H7 (cell line): ENCODE measurements at places on chromosomes 7 and 10. TPM values are rescaled to one million over a fixed set of nuclear protein-coding genes. Genes with fewer than 3 reads are reported as not detected.

- DNase-seq: no peak
These were observed 62.3 kb upstream of the FAM133B start for GRCh38 chr7:92652536-92652935.

DNA sequence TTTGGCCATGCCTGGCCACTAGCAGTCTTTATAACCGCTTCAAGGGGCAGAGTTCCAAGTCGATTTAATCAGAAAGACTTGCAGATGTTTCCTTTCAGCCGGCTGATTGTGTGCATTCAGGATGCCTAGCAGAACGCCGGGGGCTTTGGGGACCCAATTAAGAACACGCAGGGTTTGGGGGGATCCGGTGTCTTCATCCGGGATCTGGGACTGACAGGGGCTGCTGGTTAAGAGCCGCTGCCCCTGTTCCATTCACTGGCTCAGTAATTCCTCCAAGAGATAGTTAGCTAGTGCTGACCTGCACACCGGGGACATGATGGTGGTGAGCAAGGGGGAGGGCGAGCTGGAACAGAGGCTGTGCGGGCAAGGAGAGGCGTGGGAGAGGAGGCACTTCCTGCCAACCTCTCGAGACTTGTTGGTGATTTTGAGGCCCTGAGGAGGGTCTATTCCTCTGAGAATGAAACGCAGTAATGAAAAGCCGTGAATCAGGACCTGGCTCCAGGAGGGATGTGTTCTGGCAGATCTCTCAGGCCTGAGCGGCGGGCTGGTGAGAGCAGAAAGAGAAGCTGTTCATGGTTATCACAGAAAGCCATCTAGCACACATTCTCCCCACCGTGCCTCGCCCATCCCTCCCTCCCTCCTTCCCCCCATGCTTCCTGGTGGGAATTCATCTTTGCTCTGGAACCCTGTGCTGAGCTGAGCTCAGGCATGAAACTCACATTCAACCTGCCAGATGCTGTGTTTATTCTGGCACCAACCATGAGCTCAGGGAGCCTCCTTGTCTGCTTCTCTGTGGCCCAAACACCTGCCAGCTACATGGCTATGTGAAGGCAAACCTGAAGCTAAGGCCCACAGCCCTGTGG is 152.0 kb downstream of the CCDC3 start:
- DNase-seq: no peak

GPR15LG gene
- total RNA-seq: not detected in 2 replicates

DNA sequence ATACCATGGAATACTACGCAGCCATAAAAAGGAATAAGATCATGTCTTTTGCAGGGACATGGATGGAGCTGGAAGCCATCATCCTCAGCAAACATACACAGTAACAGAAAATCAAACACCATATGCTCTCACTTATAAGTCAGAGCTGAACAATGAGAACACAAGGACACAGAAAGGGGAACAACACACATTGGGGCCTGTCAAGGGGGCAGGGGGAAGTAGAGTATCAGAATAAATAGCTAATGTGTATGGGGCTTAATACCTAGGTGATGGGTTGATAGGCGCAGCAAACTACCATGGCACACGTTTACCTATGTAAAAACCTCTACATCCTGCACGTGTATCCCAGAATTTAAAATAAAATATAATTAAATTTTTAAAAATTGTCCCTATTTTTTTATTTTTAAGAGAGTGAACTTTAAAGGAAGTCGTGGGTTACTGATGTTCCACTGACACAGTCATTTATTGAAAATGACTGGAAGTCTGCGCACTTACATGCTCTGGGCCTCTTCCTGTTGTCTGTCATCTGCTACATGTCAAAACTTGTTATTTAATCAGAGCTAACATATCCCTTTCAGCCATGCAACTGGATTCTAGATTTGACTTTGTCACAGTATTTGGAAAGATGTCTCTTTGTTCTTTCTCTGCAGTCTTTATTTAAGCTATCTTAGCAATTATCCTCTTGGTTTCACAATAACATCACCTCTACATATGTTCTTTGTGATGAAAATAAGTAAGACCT is 73.7 kb upstream of the ABCB5 start:
- no peak for DNase-seq

CLCN1 gene
- 0.11 and 0.21 TPM in 2 replicates for total RNA-seq

- DNase-seq: no peak
These were observed 49.0 kb downstream of the RPS24 start for GRCh38 chr10:78082636-78083035.

MSRB2 gene
- 17.5 and 19.2 TPM in 2 replicates for total RNA-seq

DNA sequence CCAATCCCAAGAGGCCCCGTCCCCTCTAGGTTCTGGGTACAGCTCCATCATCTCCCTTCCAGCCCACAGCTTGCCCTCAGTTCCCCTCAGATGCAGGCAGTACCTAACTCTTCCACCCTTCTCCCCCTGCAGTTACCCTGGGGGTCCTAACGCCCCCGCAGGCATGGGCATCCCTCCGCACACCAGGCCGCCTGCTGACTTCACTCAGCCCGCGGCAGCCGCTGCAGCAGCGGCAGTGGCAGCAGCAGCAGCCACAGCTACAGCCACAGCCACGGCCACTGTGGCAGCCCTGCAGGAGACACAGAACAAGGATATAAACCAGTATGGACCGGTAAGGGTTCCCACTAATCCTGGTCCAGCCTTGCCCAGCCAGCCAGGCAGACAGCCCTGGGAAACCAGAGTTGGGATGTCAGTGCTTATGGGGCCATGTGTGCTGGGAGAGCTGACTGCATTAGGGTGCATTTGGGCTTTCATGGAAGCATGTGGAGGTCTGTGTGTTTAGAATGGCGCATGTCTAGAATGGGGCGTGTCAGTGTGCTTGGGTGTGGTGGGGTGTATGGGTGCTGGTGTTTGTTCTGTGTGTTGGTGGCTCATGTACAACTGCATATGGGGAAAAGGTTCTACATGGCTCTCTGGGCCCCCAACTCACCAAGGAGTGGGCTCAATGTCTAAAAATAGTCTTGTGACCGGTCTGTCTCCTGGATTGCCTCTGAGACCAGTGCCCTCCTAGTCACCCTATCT is 55.1 kb upstream of the PPIF start:
- no peak for DNase-seq

DNA sequence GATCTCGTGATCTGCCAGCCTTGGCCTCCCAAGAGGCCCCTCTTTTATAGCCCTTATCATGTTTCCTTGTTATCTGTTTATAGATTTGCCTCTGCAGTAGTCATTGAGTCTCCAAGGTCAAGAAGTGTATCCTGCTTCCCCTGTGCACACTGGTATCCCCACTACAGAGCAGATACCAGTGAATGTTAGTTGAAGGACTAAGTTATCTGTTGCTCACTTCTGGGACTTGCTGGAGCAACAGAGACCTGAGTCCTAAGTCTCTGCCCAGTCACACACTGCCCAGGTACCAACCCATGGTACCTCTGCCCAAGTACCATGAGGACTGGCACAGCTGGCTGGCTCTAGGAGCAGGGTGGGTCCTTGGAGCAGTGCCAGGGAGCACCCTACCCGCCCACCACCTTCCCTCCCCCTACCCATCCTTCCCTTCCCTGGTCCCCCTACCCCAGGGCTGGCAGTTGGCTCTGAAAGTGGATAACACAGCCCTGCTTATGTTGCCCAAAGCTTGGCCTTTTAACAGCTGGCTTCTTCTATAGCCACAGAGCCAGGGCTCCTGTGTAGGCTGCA is 26.5 kb upstream of the PDCD4 start:
- no peak for DNase-seq

- DNase-seq: no peak
These were observed 4.9 kb upstream of the MCU start for GRCh38 chr10:72687035-72687434.

AGBL3 gene
- 1.00 and 1.7 TPM in 2 replicates for total RNA-seq

DNA sequence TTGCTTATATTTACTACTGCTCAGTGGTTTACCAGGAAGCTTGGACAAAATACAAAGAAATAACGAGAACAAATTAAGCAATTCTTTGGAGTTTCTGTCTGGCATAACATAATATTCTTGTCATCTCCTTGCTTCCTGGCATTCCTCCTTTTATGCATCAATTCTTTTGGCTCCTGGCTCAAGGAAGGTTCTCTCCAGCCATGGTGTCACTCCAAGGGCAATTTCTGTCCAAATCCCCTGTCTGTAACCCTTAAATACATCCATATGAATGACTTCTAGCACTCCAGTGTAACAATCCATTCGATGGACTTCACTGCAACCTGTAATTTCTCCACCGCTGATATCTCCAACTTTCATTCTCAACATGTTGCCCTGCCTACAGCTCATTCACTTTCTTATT is 617.7 kb upstream of the ANKRD30A start:
- no peak for DNase-seq

FZD1 gene
- 1.5 and 1.9 TPM in 2 replicates for total RNA-seq
